D721Med (cell line): ENCODE measurements at places on chromosomes 16 and 17.

DNA sequence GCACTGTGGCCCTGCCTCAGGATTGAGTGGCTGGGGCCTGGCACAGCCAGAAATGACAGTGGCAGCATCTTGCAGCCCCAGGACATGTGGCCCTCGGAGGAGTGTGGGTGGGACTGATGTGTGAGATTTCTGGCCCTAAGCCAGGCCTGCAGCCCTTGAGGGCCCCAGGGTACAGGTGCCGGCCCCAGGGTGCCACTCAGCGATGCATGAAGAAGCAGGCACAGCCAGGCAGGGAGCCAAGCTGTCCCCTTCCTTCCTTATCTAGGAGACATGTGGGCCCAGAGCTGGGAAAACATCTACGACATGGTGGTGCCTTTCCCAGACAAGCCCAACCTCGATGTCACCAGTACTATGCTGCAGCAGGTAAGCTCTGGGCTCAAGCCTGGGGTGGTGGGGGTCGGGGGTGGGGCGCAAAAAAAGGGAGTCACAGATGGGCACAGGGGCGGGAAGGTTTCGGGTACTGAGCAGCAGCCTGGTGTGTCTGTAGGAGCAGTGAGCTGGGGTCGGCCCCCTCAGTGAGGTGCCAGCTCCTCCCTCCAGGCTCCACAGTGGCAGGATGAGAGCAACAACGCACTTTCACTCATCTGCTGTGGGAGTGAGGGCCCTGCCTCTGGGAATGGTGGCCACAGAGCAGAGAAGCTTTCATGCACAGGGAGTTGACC is 4.1 kb downstream of the ACE start:
- no peak for DNase-seq

GRCh38 chr17:75507733-75508719 is 7.3 kb downstream of the CASKIN2 start:
- DNase-seq, result no peak

DNA sequence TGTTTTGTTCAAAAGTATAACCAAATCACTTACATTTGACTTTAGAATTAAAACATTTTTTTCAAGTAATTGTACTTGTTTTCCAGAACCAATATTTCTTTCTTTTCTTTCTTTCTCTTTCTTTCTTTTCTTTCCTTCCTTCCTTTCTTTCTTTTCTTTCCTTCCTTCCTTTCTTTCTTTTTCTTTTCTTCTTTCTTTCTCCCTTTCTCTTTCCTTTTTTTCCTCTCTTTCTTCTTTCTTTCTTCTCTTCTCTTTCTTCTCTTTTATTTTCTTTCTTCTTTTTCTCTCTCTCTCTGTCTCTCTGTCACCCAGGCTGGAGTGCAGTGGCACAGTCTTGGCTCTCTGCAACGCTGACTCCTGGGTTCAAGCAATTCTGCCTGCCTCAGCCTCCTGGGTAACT is 26.4 kb upstream of the PSMC5 start:
- DNase-seq, result no peak

DNA sequence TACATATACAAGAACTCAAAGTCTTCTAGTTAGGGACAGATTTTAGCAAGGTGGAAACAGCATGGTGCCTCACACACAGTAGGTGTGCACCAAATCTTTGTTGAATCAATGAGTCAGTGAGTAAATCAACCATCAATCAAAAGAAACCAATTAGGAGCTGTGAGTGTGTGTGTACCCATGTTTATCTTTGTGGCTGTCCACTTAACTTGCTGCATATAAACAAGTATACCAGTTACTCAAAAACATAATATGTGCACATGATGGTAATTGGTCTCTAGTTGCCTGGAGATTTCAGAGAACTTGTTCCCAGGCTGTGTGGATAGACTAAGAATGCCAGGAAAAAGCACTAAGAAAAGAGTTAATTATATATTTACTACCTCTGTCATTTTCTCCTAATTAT is 272.2 kb upstream of the CCL2 start:
- DNase-seq, result no peak

GRCh38 chr17:3885271-3885670 is 7.6 kb downstream of the CAMKK1 start:
- DNase-seq, result no peak

GRCh38 chr17:46732754-46733398 is 85.6 kb downstream of the WNT3 start:
- no peak for DNase-seq

- no peak for DNase-seq
Measured at GRCh38 chr17:18851201-18851600, 6.7 kb upstream of the PRPSAP2 start.

DNA sequence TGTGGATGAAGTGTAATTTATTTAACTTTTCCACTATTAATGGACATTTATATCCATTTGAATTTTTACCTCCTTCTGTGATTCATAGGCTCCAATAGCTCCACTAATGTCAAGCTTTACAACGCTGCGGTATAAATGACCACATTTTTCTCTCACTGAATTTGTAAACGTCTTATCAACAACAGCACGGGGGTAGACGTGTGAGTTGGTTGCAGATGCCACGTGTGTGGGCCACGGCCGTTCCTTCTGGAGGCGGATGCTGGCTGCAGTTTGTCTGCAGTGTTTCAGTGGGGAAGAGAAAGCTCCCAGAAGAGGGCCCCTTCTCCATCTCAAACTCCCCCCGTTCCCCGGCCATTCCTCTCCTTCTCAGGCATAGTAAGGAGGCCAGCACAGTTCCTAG is 68.2 kb upstream of the XYLT1 start:
- DNase-seq, result no peak

- DNase-seq, result no peak
Measured at GRCh38 chr16:89364606-89365005, 125.8 kb downstream of the ANKRD11 start.

- no peak for DNase-seq
Measured at GRCh38 chr16:22267764-22268163, 29.4 kb upstream of the POLR3E start.

DNA sequence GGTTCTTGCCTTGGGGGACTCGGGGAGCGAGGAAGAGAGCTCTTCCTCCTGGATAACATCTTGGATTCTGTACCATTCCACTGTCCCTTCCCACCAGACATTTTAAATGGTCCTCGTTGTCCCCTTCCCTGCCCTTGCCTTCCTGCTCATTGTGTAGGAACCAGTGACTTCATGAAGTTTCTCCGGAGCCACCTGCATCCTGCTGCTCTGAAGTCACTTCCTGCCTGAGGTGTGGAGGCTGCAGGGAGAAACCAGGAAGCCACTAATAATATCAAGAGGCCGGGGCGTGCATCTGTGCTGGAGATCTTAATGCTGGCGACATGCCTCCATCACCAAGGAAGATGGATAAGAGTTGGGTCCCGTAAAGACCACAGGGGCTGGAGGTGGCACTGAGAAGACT is 6.2 kb upstream of the SLC16A13 start:
- no peak for DNase-seq
